ENCODE measurements at places on chromosomes 2 and 18.

- DNase-seq = no peak
Measured at GRCh38 chr2:43519643-43520221, 76.1 kb downstream of the THADA start.

DNA sequence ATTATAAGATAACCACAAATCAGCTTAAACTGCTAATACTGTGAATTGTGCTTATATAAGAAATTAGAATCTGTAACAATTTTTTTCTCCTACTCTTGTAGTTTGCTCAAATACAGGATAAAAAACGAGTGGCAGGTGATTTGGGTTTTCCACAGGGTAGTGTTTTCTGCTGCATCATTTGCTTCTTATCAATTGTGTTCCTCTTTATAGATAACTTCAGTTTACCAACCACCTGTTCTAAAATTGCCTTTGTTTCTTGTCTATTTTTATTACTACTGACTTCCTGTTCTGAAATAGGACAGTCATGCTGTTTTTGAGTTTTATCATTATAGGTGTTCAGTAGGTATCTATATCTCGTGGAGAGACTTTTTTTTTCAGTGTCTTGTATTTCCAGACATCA, 56.9 kb downstream of the MFSD6 start:
- DNase-seq = no peak

DNA sequence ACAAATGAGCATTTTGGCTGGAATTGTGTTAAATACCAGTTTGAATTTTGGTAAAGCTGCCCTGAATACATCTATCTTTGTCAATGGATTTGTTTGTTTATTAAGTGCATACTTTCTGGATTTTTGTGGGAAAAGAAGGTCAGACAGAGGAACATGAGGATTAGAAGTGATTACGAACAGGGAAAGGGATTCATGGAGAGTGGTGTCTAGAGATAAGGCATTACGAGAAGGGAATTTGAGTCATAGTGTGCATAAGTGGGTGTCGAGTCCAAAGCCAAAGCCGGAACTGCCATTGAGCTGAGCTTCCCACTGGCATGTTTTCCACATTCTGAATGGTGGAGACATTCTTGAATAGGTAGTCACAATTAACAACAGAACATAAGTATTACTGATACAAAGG, 68.9 kb upstream of the EFEMP1 start:
- DNase-seq = no peak

DNA sequence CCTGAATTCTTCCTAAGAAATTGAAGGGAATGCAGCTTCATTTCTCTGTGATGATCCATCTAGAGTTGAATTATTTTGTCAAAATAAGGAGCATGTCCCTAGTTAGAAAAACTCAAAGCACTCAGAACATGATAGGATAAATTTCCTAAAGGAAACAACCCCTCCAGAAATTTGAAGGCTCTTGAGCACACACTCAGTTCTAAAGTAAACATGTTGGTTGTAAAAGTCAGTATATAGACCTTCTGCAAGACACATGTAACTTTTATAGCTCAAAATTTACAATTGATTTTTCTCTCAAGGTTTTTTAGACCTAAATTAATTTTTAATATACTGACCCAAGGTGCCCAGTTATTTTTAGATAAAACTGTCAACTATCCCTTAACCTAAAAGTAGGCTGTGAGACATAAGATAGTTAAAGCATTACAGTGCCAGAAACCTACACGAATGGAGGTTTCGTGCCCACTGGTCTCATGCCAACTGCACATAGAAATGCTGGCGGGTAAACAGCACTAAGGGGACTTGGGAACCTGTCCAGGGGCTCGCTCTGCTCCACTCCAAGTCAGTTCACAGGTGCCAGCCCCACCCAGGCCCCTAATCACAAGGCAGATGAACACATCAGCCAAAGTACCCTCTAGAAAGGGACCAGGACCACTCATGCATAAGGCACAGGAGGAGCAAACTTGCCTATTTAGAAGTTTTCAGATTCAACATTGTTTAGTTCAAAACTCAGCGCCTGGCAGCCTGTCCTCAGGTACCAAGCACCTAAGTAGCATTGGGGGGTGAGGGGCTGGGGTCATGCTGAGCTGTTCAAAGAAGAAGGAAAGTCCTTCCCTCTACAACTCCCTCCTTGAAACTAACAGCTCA, 106.5 kb downstream of the SMC6 start:
- no peak for DNase-seq

GRCh38 chr18:63421514-63421913, 762 bp downstream of the VPS4B start:
- DNase-seq = no peak

GRCh38 chr18:8562070-8562469, 47.2 kb upstream of the RAB12 start:
- DNase-seq = no peak

DNA sequence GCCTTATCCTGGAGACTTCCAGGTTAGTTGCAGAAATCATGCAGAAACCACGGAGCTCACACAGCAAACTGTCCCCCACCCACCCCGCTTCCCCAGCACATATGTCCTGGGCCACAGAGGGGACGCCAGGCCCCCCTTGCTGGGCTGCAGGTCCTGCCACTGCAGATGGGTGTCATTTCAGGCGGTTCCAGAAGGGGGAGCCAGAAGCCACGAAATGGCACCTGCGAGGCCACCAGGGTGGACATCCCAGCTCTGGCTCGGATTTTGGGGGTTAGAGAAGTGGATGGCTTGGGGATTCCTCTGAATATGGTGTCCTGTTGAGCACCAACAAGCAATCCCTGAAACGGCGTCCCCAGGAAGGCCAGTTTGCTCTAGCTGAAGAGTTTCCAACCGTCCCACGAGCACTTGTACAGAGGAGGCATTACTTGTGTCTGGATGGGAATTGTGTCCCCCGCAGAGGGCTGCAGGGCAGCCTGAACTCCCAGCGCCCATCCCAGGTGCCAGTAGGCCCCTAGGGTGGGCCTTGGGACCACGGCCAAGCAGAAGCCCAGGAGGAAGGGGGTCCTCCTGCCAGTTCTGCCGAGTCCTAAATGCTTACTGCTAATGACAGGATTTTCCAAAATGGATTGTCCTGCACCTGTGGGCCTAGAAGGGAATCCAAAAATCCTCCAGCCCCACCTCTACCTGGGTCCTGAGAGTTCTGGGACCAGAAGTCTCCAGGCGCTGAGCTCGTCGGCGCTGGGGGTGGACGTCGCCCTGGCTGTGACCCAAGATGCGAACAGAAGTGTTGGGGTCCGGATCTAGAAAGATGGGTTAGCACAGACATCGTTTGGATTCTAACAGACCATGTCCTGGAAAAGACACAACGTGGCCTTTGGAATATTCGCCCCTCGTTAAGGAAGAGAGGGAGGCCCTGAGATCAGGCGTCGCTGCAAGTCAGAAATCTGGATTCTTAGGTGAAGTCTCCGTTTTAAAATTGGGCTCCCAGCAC, 14.6 kb upstream of the NFATC1 start:
- peak; percentile 92 for DNase-seq

All from SK-N-SH (cell line).